ENCODE measurements at places on chromosomes 3 and 15.

- DNase-seq: peak; percentile 51
These were observed 92.9 kb downstream of the UBE3A start for GRCh38 chr15:25345943-25346342.

GRCh38 chr3:71601811-71602210, 18.3 kb upstream of the FOXP1 start:
- DNase-seq: no peak

DNA sequence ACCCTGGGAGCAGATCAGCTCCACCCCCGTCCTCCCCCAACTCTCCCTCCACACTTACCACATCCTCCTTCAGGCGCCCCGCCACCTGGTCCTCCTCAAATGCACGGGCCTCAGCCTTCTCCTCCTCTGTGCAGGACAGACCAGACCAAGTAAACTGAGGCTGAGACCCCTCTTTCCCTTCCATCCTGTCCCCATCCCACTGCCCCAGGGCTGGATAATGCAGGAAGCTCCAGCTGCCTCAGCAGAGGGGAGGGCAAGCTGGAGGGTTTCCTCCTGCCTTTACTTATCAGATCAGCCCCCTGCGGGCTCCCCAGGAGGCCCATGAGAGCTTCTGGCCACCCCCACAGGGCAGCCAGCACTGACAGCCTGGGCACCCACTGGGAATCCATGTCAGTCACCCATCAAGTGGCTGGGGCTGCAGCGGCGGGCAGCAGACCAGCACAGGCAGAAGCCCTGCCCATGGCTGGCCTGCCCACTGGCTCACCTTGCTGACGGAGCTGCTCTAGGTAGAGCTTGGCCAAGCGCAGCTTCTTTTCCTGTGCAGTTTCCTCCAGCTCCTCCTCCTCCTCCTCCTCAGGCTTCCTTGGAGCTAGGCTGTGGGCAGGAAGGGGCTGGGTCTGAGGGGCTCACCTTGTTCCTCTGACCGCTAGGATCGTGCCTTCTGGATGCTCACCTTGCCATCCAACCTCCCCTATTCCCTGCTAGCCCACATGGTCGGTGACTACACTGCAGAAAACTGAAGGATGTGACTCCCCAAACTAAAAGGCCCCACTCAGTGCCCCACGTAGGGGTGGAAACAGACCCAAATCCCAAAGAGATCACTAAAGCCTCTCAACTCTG, 3.9 kb downstream of the RRP9 start:
- DNase-seq: peak; percentile 15

DNA sequence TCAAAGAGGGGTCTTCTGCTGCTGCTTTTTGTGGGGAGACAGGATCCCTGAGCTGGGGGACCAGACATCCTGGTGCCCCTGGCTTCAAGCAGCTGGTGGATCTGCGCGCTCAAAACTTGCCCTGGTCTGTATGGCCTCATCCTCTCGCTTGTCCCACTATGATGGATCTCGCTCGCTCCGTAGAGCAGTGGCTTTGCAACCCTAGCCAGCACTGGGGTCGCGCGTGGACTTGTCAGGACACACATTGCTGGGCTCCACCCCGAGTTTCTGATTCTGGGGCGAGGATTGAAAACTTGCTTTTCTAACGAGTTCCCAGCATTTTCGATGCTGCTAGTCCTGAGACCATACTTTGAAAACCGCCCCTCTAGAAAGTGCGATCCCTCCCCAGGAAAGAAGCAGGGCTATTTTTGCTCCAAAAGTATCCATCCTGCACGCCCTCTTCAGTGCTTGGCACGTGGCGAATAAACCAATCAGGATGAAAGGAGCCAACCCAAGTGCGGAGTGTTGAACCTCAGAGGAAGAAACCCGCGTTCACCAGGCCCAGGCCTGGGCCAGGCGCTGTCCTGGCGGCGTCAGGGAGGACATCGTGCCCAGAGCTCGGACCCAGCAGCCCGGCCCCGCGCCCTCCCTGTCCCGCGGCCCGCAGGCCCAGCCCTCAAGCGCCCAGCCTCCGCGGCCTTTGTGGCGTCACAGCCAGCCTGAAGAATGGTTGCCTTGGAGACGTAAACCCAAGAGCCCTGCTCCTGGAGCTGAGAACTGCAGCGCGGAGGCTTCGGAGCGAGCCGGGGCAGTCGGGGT, at the start of gene CFAP100:
Gene CFAP100, plus strand, starts transcription at position 731 of the 798 bp plus-strand sequence. CDS start 1,092 bp downstream, outside the sequence.
- DNase-seq: peak; percentile 75

GRCh38 chr15:77904436-77904821, 173.1 kb downstream of the TBC1D2B start:
- no peak for DNase-seq

DNA sequence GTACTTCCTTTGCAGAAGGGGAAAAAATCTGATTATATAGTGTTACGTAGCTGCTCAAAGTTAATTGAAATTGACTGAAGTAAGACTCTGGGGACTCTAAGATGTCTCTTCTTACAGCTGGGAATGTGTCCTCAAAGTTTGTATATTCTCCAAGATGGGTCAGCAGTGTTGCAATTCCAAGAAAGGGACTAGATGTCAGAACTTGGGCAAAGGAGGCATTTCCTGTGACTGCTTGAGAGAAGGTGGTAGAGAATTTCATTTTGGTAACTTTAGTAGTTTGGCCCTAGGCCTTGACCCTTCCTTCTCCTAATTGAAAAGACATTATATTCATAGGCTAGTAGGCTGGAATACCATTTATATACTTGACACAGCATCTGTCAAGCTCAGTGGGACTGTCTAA, 33.9 kb downstream of the PTPRG start:
- no peak for DNase-seq

GRCh38 chr15:29805043-29805707, 17.1 kb downstream of the TJP1 start:
- peak; percentile 34 for DNase-seq

- no peak for DNase-seq
These were observed 5.2 kb downstream of the GLB1 start for GRCh38 chr3:33091746-33092145.

DNA sequence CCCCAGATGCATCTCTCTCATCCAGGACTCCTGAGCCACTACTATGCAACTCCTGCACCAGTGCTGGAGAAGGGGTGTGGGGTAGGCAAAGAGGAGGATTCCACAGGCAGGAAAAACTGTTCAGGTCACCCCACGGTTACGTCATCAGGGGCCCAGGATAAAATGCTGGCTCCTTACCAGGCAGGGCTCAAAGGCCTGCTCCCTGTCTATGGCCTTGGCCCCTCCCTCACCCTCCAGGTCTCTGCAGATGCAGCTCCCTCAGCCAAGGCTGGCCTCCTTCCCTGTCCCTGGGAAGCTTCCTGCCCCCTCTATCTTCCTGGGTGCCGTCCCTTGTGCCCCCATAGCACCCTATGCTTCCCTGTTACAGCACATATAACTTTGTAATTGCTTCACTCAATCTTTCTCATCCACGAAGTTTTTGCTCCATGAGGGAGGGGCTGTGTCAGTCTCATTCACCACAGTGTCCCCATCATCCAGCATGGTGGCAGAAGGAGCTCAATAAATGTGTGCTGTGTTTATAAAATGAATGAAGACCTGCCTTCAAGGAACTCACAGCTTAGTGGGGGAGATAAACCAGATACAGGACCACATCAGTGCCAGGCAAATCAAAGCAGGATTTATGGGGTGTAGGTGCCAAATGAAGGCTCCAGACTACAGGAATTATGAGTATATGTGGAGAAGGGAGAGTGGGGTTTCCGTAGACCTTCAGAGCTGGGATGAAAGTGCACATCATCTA, 18.6 kb downstream of the KBTBD13 start:
- DNase-seq: no peak

- DNase-seq: no peak
These were observed 18.0 kb downstream of the NRG4 start for GRCh38 chr15:75994220-75994619.

DNA sequence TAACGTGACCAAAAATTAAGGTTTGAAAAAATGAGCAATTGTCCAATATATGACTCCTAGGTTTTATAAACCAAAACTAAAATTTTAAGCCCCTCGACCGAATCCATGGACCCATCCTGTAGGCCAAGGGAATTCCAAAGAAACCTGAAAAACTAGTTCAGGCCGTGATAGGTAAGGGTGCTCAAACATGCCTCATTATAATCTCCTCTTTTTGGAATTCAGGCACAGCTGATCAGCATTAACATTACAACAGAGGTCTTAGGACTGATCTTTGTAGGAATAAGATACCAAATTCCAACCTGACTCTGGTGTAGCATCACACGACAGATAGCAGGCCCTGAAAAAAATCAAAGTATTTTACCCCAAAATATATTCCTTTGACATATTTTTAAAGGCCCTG, 155.7 kb downstream of the NEK10 start:
- no peak for DNase-seq

All from right hindlimb (tissue), 1 donor.